ENCODE measurements at places on chromosomes 11 and 22.

DNA sequence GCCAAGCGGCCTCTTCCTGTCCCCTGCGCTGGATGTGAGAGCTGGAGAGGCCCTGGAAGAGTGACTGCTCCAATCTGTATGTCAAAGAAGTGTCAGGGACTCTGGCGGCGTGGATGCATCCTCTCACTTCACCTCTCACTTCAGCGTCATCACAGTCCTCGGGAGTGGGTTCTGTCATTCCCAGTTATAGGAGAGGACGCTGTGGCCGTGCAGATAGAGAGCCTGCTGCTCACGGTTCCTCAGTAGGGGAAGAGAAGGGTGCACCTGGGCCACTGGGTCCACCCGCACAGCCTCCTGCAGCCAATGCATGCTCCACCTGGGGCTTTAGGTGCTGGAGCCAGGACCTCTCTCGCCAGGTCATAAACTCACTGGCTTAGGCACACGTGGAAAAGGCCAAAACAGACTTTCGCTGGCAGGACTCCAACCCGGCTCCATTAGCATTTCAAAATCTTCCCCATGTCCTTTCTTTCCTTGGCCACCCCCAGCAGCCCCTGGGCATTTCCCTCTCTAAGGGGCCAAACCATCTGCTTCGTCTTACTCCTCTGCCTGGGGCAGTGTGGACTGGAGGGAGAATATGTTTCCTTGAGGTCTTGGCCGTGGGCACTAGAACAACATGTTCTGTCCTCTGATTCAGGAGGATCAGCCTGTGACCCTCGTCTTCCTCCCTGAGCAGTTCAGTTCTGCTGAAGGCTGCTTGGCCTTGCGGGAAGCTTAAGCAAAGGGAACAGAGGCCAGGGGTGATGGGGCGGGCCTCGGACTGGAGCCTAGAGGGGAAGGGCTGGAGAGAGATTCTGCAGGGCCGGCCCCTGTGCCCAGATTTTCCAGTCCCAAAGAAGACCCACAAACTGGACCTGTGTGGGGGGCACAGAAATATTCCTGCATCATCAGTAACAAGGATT, 57.8 kb downstream of the ST14 start:
- DNase-seq: no peak

DNA sequence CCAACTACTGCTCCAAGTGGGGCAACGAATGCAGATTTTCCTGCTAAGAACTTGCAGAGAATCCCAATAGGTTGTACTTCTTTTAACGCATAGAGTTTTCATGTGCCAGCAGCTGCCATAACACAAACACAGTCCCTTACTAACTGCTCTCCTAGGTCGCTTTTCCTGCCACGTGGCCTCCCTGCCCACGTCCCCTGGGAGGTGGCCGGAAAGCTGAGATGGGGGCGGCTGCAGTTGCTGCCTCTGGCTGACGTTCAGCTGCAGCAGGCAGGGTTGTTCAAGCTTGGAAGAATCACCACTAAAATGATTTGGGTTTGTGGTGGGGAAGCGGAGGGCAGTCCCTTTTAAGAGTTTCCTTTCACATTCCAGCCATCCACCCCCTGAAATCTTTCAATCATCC, 39.3 kb downstream of the ZNF202 start:
- no peak for DNase-seq

- no peak for DNase-seq
Observed at GRCh38 chr11:86370171-86370570, 4.5 kb upstream of the CCDC81 start.

GRCh38 chr11:134529212-134530096, 117.4 kb upstream of the B3GAT1 start:
- no peak for DNase-seq

DNA sequence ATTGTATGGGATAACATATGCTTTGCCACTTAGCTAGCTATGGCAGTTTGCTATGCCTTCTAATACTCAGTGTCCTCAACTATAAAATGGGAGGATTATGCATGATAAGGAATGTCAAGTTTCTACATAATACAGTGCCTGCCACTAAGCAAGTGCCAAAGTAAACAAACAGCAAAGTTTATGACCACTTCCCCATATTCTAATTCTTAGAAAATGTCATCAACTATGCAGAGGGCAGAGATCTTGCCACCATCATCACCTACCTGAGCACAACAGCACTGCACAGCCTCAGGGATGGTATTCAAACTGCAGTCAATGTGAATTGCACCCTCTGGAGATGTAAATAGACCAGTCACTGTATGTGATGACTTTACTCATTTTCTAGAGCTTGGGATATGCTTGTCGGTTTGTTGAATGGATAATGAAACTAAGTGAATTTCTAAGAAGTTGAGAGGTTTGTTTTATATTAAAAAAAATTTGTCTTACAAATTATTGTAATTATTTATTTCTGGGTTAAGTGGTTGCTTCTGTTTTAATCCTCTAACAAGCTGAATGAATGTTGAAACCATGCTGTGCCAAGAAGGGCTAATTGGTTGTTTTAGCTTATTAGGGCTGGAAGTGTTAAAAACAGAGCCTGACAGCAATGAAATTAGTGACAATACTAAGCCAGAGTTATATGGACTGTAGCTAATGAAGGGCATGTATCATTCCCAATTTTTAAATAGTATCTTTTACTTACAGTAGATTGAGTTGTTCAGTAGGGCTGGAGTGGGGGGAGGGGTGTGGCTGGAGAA, 398.4 kb downstream of the CNTN5 start:
- no peak for DNase-seq

- DNase-seq: peak; percentile 70
Observed at GRCh38 chr22:44623771-44624510, 78.1 kb upstream of the PRR5 start.

GRCh38 chr11:22787551-22788162, 41.9 kb downstream of the SVIP start:
- DNase-seq: peak; percentile 15

- DNase-seq: no peak
Observed at GRCh38 chr11:126494831-126495230, 139.3 kb downstream of the ST3GAL4 start.

- no peak for DNase-seq
Observed at GRCh38 chr11:7643314-7643713, 30.0 kb downstream of the CYB5R2 start.

- DNase-seq: no peak
Observed at GRCh38 chr11:34860034-34860433, 56.1 kb downstream of the APIP start.

- DNase-seq: no peak
Observed at GRCh38 chr11:69041516-69041915, 7.2 kb upstream of the TPCN2 start.

- DNase-seq: no peak
Observed at GRCh38 chr11:30936491-30936890, 350.3 kb upstream of the MPPED2 start.

- no peak for DNase-seq
Observed at GRCh38 chr22:25221790-25222189, 2.4 kb downstream of the CRYBB2 start.

DNA sequence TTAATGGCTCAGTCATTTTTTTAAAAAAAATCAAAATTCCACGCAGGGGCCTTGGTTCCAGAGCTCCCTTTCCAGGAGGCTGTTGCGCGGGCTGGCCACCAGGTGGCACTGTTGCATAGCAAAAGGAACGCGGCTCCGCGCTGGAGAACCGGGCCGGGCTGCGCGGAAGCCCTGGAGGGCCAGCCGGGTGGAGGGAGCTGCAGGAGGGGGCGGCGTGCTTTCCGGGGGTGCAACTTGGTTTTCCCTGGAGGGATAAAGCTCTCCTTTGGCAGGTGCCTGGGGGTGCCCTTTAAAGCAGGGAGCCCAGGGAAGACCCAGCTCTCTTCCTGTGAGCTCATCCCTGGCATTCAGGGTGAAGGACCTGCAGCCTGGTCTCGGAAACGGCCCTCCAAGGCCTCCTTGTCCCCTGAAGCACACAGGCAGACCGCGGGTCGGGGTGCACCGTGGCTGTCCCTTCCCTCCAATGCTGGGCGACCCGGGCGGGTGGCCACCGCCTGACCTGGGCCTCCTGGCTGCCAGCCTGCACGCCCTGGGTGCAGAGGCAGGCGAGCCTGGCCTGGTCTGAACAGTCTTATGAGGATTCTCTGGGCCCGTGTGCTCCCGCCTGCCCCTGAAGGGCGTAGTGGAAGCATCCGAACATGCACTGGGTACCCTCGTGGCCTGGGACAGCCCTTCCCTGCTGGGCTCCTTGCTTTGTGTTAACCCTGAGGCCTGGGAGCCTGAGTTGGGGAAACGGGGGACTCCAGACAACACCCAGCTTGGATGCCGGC, 23.4 kb downstream of the KRTAP5-5 start:
- DNase-seq: peak; percentile 90

DNA sequence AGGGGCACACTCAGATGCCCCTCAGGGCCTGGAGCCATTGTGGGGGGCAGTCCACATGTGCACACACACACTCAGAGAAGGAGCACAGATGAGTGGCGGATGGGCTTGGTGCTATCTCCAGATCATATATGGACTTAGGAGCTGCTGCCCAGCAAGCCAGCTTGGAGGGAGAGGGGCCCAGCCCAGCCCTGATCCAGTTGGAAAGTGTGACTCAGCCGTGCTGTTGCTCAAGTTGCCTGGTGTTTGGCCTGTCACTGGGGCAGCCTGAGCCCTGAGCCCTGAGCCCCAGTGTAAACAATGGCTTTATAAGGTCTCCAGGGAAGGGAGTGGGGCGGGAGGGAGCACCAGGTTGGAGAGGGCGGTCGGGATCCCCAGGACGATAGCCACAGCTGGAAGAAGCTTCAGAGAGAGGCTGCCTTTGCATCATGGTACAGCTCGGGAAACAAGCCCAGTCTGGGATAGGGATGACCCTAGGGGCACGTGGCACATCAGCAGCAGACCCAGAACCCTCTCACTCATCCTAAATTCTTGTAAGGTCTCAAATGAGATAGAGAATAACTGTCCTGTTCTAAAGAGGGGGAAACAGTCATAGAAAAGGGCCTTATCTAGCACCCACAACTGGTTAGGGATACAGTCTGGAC, 4.8 kb downstream of the SELENOM start:
- DNase-seq: no peak

DNA sequence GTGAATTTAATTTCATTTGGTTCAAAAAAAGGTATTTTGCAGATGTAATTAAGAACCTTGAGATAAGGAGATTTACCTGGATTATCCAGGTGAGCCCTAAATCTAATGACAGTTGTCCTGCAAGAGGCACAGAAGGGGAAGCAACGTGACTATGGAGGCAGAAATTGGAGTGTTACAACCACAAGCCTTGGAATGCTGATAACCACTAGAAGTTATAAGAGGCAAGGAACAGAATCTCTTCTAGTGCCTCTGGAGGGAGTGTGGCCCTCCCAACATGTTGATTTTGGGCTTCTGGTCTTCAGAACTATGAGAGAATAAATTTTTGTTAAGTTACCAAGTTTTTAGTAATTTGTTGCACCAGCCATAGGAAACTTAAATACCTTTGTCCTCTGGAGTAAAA, 32.8 kb downstream of the RRM1 start:
- DNase-seq: no peak

GRCh38 chr11:15493921-15494620, 379.3 kb downstream of the INSC start:
- no peak for DNase-seq

GRCh38 chr11:79413268-79413667, 27.6 kb downstream of the TENM4 start:
- DNase-seq: peak; percentile 13

DNA sequence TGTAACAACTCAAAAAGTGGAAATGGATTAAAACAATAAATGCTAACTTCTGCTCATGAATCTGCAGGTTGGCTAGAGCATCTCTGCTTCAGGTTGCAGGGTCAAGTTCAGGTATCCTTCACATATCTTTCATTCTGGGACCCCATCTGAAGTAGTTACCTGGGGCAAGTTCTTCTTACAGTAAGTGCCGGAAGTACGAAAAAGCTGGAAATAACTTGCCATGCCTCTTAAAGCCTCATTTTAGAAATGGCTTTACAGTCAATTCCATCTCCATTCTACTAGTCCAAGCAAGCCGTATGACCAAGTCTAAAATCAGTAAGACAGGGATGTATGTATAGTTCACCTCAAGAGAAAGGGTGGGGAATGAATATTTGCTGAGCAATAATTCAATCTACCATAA, 93.7 kb downstream of the FCHSD2 start:
- DNase-seq: no peak

DNA sequence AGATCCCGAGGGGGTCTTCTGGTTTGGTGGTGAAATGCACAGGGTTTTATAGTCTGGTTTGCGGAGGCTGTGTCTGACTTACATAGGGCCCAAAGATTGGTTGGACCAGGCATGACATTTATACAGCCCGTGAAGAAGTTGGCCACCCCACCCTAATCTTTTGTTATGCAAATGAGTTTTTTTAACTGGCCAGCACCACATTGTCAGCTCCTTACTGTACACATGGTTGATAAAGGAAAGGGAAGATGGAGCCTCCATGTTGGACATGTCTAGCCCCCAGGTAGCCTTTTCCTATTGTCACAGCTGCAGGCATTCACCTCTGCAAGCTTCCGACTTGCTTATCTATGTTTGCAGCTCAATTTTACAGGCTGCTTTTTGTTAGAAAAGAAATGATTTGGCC, 70.1 kb downstream of the WT1 start:
- DNase-seq: no peak

DNA sequence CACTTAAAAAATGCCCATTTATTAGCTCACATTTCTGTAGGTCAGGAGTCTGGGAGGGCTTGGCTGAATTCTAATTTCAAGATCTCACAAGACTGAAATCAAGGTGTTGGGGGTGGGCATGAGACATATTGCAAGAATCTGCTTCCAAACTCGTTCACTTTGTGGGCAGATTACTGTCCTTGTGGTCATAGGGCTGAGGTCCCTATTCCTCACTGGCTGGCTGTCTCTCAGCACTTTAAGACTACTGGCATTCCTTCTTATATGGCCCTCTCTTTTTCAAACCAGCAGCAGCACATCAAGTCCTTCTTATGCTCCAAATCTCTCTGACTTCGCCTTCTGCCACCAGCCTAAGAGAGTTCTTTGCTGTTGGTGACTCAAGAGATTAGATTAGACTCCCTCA, 27.8 kb upstream of the MYOD1 start:
- DNase-seq: no peak

DNA sequence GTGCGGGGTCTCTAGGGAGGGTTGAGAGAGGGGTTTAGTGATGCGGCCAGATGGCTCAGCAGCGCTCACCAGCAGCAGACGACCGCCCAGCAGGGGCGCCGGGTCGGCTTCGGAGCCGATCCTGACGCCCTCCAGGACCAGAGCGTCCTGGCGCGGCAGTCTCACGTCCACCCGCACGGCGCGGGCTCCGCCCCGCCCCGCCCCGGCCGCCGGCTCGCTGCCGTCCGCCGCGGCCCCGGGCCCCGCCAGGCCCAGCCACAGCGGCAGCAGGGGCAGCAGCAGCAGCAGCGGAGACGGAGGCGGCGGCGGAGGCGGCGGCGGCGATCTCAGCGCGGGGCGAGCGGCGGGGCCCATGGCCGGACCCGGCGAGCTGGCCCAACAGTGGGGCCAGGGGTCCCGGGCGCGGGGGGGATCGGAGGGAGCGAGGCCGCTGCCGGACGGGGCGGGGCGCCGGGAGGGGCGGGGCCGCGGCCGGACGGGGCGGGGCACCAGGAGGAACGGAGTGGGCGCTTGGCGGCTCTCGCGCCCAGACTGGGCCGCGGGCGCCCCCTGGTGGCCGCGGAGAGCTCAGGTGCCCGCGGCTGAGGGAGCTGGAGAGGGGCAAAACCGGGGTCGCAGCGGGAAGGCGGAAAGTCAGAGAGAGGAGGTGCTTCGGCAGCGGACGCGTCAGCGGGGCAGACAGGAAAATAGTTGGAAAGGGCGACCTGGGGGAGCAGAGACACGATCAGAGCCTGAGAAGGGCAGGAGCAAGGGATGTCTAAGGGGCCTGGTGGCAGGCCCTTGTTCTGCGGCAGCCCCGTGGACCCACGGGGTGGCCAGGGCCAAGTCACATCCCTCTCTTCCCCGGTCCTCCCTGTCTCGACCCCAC, at the start of gene RNF215:
Gene RNF215, minus strand, starts transcription at position 452 of the 868 bp plus-strand sequence. Its CDS starts 98 bp downstream, at position 354.
- peak; percentile 96 for DNase-seq

GRCh38 chr11:12674936-12675696, 895 bp downstream of the TEAD1 start:
- DNase-seq: peak; percentile 28
